Amygdala (tissue), 56 donors: ENCODE measurements at places on chromosomes 16 and 17.

GRCh38 chr17:65953316-65954147, 238.4 kb downstream of the CEP112 start:
- DNase-seq: no peak

GRCh38 chr16:1708768-1709180, 2.8 kb downstream of the MAPK8IP3 start:
- peak; percentile 38 for DNase-seq

GRCh38 chr16:79599256-79599836, 1.2 kb downstream of the MAF start:
- DNase-seq: no peak

DNA sequence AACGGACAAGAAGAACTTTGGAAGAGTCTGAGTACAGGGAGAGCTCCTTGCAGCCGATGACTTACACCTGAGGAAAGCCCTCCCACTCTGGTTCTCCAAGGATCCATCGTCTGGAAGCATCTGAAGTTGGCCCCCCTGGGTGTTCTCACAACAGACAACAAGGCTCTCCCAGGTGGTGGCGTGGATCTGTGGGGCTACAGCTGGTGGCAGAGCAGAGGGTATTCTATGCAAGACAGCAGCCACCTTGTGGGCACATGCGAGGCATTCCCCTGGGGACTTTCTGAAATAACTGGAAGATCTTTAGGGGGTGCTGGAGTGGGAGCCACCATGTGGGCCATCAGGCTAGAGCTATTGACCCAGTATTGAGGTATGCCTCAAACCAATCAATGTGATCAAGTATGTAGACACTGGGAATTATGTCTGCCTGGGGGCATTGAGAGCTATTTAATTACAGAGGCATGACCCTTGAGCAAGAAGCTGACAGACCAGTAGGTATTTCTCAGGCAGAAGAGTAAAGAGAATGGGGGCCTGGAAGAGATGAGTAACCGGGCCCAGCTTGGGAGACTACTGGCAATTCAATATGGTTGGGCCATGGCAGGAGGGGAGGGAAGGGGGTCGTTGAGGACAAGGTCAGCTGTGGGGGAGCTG, 6.9 kb upstream of the KRT19 start:
- no peak for DNase-seq

- no peak for DNase-seq
These were observed 169.8 kb upstream of the SDK2 start for GRCh38 chr17:73814075-73814474.

GRCh38 chr16:77589071-77589765, 133.1 kb upstream of the NUDT7 start:
- DNase-seq: no peak

- DNase-seq: no peak
These were observed 235.5 kb downstream of the SNX29 start for GRCh38 chr16:12211870-12212690.

DNA sequence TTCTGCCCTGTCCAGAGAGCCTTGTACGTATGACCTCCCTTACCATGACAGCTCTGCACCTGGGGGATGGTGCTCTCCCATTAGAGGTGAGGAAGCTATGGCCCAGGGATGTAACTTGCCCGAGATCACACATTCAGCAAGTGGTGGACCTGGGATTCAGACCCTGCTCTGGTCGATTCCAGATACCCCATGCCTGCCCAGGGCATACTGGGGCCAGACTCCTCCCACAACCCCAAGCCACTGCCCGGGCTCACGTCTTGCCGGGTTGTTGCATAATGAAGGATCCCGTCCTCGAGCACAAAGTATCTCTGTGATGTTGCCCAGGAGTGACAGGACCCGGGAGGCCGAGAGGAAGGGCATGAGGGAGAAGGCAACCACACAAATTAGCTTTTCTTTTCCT, 2.1 kb downstream of the OSBPL7 start:
- DNase-seq: no peak

- DNase-seq: no peak
These were observed 100.6 kb downstream of the PITPNC1 start for GRCh38 chr17:67477687-67478086.

GRCh38 chr16:26727848-26728247, 338.9 kb upstream of the C16orf82 start:
- no peak for DNase-seq

- no peak for DNase-seq
These were observed 53.7 kb downstream of the IL21R start for GRCh38 chr16:27455700-27456099.

- no peak for DNase-seq
These were observed 5.8 kb downstream of the THOC6 start for GRCh38 chr16:3029491-3030221.

- no peak for DNase-seq
These were observed 5.6 kb upstream of the CYBA start for GRCh38 chr16:88656291-88656980.

GRCh38 chr16:12618515-12618914, 185.2 kb downstream of the CPPED1 start:
- DNase-seq: no peak
